ENCODE measurements at places on chromosomes 16 and 17.
A peak's percentile ranks its signal among the peaks of the same experiment; 100 is the strongest.

GRCh38 chr17:74282587-74283370, 8.7 kb downstream of the DNAI2 start:
- peak; percentile 8 for DNase-seq

GRCh38 chr17:56594320-56595107, 1.0 kb downstream of the NOG start:
- no peak for DNase-seq

- DNase-seq, result no peak
Observed at GRCh38 chr16:5643855-5644531, 546.4 kb upstream of the EEF2KMT start.

GRCh38 chr17:6812295-6812694, 19.2 kb downstream of the TEKT1 start:
- no peak for DNase-seq

- DNase-seq, result no peak
Observed at GRCh38 chr16:54545854-54546511, 259.4 kb upstream of the IRX3 start.

DNA sequence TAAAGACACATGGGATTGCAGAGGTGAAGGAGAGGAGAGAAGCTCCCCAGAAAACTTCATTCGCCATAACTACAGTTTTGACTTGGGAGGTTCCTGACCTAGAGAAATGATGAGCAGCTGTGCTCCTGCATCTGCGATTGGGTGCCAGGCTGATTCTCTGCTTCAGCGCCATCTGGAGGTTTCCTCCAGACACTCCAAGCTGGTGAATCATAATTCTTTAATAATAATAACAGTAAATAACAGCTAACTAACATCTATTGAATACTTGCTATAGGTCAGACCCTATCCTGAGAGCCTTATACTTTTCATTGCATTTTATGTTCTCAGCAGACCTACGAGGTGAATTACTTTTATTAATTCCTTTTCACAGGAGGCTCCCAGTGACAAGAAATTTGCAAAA, 575.8 kb downstream of the TOX3 start:
- DNase-seq, result no peak

GRCh38 chr16:11138769-11139325, 117.2 kb downstream of the SOCS1 start:
- no peak for DNase-seq

GRCh38 chr16:54657709-54658102, 273.0 kb upstream of the IRX5 start:
- DNase-seq, result no peak

DNA sequence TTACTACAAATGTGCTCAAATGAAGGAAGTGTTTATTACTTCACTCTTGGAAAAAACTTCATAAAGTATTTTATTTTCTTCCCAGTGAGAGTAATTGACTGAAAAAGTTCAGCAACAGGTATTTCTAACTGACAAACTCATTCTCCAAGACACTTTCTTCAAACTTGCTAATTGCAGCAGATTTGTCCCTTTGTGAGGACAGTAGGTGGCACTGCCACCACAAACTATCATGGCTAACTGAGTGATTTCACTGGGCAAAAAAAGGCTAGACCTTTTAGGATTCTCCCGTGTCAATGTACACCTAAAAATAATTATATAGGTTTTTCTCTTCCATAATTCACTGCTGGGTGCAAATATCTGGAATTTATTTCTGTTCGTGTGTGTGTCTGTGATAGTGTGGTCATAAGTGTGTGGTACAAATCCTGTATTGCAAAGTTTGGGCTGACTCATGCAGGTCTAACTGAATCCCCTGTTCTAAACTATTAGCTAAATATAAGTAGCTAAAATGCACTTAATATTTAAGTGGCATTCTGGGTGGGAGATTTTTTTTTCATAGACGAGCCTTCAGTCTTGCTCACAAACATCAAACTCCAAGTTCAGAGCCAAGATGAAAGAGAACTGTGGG, 3.9 kb downstream of the HS3ST3A1 start:
- peak; percentile 6 for DNase-seq

DNA sequence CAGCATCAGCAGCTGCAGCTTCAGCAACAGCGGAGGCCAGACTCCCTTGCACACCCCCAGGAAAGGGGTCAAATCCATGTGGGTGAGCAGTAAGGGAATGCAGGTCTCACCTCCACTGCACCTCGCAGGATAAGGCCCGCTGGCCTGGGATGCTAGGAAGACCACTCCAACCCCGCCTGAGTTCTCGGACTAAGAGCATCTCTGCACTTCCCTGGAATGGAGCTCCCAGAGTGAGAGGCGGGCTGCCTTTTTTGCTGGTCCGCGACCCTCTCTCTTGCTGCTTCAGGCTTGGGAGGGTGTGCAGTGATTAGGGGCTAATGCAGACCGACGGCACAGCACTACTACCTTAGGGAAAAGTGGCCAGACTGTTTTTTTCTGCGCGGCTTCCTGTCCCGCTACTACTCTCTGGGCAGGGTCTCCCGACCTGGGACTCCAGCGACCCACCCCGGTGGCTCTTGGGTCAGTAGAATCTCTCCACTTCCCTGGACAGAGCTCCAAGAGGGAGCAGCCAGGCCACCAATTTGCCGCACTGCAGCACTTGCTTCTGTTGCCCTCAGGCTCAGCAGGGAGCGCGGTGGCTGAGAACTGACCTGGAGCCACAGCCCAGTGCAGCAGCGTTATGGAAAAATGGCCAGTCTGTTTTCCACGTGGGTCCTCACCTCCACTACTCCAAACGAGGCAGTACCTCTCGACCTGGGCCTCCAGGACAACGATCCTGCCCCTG, 480.4 kb downstream of the CDH8 start:
- no peak for DNase-seq

- DNase-seq, result no peak
Observed at GRCh38 chr16:85350973-85351372, 238.7 kb upstream of the CIBAR2 start.

GRCh38 chr17:44223541-44224071, 4.1 kb upstream of the UBTF start:
- DNase-seq, result no peak

- no peak for DNase-seq
Observed at GRCh38 chr16:50498431-50499155, 49.6 kb upstream of the NKD1 start.
